GM12878 (cell line): ENCODE measurements at places on chromosomes 16 and 17. TPM values are rescaled to one million over a fixed set of nuclear protein-coding genes. Genes with fewer than 3 reads are reported as not detected.

Gene NIP7
- 38.5 and 39.1 TPM in 2 replicates for total RNA-seq

DNA sequence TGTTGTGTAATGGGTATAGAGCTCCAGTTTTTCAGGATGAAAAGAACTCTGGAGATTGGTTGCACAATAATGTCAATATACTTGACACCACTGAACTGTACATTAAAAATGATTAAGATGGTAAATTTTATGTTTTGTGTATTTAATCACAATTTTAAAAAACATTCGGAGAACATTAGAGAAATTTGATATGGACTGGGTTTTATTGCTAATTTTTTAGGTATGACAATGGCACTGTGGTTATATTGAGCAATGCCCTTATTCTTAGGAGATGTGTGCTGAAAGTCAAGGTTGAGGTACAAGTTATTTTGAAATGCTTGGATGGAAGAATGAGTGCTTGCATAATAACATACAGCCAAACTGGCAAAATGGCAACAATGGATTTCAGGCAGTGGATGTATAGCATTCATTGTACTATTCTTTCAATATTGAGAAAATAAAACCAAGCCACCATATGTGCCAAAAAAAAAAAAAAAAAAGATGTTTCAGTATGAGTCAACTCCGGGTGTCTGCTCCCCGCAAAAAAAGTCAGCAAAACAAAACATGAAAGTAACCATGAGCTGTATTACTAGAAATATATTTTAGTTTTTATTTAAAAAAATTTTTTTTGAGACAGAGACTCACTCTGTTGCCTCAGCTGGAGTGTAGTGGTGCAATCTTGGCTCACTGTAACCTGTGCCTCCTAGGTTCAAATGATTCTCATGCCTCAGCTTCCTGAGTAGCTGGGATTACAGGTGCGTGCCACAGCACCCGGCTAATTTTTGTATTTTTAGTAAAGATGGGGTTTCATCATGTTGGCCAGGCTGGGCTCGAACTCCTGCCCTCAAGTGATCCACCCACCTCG lies 19.8 kb downstream of the HOXB1 start:
- peak; percentile 73 for DNase-seq

Gene TBC1D3G
- total RNA-seq: not detected in 2 replicates

- no peaks in the 10 kb centered on the region for H3K27me3 ChIP-seq
- no peak overlapping the region for H3K27ac ChIP-seq
- no peak overlapping the region for H3K4me3 ChIP-seq
- no peaks in the 10 kb centered on the region; the same call in 1 of the 2 replicates for H3K4me1 ChIP-seq
- no peaks in the 10 kb centered on the region for H3K36me3 ChIP-seq
- DNase-seq: no peak
Measured at GRCh38 chr17:55487695-55488432, 23.4 kb downstream of the SMIM36 start.

DNA sequence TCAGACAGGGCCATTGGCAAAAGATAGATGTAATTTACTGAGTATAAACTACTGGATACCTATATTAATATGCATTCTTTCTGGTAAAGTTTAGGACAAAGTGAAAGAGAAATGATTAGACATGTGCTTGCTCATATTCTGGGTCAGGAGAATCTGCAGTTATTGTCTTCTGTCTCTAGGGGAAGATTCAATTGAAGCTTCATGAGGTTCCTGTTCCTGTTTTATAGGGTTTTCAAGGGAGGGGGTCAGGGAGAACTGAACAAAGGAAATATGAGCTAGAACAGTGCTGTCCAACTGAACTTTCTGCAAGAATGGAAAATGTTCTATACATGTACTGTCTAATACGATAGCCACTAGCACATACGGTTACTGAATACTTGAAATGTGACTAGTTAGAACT lies 59.3 kb upstream of the CORO6 start:
- no peak overlapping the region for H3K4me3 ChIP-seq
- H3K27ac ChIP-seq: peak overlapping the region; percentile 53; the same call in 1 of the 2 replicates
- 0 out of 2 replicates have a peak, but pooled peaks cover 4% of the 10 kb centered on the region for H3K4me1 ChIP-seq
- no peak for DNase-seq
- no peaks in the 10 kb centered on the region for H3K27me3 ChIP-seq
- peaks cover 2% of the 10 kb centered on the region for H3K36me3 ChIP-seq
